ENCODE measurements at places on chromosomes 16 and 17. TPM values are rescaled to one million over a fixed set of nuclear protein-coding genes. Genes with fewer than 3 reads are reported as not detected.

- DNase-seq = peak; percentile 59
Observed at GRCh38 chr17:82188001-82188961, 24.4 kb downstream of the CCDC57 start.

- DNase-seq = no peak
Observed at GRCh38 chr17:72350073-72350472, 229.3 kb downstream of the SOX9 start.

GRCh38 chr16:19389246-19389645 is 28.4 kb upstream of the TMC5 start:
- peak; percentile 67 for DNase-seq

- DNase-seq = no peak
Observed at GRCh38 chr17:46976626-46977270, 2.3 kb downstream of the RPRML start.

DNA sequence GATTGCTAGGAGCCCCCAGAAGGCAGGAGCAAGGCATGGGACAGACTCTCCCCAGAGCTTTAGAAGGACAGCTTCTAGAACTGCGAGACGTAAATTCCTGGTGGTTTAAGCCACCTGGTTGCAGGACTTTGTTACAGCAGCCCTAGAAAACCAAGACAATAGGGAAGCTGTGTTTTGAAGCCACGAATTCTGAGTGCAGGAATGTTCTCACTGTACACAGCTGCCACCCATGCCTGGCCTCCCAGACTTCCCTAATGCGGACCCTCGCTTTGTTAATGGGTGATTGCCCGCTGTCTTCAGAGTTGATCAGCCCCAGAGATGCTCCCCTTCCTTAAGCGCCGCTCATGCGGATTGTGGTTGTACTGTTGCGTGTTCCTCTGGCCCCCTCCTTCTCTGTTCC is 177.1 kb downstream of the MSI2 start:
- no peak for DNase-seq

DNA sequence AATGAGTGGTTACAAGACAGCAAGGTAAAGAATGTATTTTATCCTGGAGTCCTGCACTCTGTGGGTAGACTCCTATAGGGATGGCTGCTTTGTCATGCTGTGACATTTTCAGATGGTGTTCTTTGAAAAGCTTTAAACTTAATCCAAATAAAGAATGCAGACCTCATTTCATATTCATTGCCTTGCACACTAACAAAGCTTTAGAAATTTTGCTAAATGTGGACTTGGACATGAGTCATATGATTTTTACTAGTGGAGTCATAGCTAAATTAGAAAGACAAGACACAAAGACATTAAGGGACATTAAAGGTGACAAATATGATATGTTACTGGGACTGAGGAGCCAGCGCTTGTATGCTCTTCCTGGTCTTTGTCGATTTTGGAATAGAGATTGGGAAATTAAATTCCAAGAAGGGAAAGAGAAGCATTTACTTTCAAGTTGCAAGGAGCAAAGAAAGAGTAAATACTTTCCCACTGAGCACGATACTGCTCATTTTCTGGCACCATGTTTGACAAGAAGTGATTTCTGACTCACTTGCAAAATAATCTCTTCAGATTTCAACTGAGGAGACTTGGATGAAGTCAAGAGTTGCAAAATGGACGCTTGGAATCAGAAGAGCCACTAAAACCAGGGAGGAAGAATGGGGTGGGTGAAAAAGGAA is 152.9 kb upstream of the MYOCD start:
- DNase-seq = no peak

GRCh38 chr16:86387468-86388440 is 122.6 kb upstream of the FOXF1 start:
- no peak for DNase-seq

GRCh38 chr17:65292430-65292829 is 155.3 kb downstream of the RGS9 start:
- DNase-seq = no peak

DNA sequence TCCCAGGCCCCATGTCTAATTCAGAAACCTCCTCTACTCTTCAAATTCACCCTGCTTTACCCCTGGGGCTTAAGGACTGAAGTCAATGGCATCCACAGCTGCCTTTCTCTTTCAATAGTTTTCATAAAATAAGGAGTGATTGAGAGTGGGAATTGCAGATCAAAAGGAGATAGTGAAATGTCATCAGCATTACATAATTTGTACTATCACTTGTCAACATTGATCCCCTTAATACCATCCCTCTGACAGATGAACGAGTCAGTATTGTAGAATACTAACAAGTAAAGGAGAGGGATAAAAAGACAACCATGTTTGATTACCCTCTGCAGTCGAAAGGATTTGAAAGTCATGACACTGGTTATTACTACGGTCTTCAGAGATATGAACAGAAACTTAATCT is 212.4 kb downstream of the TMEM114 start:
- DNase-seq = no peak

DNA sequence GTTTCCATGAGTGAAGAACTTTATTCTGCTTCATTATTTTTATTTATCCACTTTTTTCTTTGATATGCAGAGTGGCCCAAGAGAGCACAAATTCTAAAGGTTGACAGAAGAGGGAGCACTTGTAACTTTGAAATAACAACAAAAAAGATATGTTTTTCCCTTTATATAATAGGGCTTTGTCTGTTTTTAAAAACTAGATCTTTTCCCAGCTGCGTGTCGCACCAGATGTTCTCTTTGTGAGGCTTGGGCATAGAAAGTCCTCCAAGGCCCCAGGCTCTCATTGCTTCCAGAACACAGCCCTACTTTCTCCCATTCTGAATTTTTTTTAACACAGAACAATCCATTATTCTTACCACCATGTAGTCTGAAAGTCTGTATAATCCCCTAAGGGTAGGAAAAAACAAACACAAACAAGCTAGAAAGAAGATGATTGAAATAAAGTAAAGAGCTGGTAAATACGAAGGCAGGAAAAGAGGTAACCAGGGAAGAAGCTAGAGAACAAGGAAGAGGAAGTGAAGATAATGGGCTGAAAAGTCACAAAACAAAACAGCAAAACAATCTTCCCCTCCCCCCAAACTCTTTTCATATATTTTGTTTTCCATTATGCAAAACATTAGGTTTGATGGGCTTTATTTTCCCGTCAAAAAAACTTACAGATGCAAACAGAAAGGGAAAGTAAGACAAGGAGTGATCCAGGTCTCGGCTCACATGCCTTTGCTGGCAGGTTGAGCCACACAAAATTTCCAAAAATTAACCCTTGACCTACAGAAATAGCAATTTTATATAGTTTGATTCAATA is 160.4 kb downstream of the ABCA8 start:
- DNase-seq = no peak

DNA sequence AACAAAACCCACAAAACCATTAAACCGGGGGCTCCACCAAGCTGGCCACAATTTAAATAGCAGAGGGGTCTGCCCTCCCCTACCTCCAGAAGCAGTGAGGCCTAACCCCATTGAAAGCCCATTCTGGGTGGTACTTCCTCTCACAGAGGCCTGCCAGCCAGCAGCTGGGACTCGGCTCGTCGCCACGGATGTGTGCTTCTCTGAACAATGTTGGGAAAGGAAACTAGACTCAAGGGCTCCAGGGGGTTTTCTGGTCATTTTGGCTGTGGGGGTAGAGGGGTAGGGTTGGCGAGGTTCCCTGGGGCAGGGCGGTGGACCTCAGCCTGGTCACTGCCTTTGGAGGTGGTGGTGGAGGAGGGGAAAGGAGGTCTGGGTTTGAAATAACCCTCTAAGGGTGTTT is 4.7 kb upstream of the PLCG2 start:
- DNase-seq = no peak

DNA sequence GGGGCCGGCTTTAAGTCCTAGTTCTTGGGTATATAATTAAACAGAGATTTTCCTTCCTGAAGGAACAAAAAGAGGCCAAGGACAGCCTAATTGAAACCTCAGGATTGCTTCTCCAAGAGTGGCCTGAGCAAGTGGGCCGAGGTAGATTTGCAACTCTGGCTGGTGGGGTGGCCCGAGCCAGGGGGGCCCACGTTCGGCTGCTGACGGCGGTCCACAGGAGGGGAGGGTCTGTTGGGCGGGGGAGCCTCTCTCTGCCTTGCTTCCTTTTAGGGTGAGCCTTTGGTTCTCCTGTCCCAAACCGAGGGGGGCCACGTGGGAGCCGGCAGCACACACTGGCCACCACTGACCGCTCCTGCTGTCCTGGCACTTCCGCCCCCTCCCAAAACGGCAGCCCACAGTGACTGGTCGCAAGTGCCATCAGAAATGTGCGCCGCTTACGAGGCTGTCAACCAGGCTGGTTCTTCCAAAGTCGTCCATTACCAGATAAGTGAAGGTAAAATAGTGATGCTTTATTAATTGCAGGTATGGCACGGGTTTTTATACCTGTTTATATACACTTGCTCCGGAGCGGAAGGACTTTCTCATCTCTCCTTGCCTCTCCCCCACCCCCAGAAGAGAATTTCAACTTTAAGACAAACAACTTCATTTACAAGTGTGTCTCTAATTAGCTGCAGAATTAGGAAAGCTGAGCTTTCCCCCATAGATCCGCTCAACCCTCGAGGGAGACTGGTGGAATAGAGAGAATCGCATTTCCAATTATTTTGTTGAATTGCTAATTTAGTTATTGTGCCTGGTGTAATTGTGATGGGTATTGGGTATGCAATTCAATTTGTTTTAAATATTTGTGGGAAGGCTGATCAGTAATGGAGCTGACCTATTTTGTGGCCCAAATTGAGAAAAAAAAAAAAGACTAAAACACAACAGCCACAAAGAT is 117.8 kb downstream of the AATF start:
- no peak for DNase-seq

GRCh38 chr16:50267151-50267631 is 840 bp downstream of the ADCY7 start:
- no peak for DNase-seq

- DNase-seq = no peak
Observed at GRCh38 chr16:30900588-30900987, 4.2 kb downstream of the CTF1 start.

DNA sequence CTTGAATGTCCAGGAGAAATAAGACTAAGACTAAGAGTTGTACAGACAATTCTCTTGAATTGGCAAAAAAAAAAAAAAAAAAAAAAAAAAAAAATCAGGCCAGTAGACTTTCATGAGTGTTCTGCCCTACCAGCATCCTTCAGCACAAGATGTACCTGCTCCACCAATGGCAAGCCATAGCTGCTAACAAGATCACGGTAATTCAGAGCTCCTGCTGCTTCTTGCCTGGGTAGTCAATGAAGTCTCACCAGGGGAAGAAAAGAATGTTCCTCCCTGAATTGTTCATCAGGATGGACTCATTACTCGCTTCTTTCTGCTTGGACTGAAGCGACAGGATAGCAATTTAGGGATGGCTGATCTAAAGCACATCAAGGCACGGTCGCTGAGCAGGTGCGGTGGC is 31.1 kb upstream of the APOH start:
- DNase-seq = no peak

DNA sequence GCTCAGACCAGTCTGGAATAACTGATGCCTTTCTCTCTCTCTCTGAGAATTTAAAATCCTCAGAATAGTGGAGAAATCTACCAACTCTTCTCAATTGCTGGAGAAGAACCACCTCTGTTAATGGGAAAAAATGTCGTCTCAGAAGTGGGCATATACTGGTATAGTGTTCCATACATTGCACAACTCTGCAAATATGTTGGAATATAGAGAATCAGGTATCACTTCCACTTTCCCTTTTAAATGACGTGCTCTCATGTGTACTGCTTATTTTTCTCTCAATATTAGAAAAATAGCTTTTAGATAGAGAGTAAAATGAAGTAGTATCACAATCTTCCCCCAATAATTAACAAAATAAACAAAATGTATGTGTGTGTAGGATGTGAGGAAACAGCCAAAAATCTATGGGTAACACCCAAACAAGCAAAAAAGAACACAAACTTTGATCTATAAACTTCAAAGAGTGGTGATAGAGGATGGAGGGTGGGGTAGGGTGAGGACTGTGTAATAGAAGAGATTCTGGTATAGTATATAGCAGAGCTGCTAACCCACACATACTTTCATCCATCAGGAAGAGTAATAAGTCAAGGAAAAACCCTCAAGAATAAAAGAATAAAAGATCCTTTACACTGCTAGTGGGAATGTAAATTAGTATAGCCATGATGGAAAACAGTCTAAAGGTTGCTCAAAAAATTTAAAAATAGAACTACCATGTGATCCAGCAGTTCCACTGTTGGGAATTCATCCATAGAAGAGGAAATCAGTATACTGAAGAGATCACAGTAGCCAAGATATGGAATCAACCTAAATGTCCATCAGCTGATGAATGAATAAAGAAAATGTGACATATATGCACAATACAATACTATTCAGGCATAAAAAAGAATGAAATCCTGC is 46.9 kb downstream of the NFATC3 start:
- DNase-seq = no peak

DNA sequence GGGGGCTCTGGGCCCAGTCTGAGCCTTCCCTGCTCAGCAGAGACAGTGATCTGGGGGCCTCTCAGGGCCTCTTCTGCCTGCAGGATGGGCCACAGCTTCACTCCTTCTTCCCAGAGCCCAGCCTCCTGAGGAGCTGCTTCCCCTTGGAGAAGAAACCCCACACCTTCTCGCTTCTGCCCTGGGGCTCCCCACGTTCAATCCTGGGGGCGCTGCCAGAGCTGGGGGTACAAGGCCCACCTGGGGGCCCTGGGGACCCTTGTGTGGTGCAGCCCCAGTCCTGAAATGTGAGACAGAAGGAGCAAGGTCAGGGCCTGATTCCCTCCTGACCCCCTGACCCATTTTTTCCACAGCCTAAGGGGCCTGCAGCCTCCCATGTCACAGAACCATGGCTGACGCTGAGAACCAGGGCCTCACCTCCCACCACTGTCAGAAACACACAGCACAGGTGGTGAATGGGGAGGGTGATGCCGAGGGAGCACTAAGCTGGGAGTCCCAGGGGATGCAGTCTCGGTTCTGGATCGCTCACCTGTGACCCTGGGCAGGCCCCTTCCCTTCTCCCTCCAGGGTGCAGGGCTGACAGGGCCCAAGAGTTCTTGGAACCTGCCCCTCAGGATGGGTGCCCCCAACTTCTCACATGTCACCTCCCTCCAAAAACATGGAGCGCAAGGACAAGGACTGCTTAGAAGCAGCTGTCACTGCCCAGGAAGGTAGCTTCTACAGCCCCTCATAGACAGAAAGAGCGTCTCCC is 21.6 kb upstream of the MPO start:
- DNase-seq = peak; percentile 5

GRCh38 chr17:57521606-57522005 is 223.5 kb downstream of the CCDC182 start:
- no peak for DNase-seq

DNA sequence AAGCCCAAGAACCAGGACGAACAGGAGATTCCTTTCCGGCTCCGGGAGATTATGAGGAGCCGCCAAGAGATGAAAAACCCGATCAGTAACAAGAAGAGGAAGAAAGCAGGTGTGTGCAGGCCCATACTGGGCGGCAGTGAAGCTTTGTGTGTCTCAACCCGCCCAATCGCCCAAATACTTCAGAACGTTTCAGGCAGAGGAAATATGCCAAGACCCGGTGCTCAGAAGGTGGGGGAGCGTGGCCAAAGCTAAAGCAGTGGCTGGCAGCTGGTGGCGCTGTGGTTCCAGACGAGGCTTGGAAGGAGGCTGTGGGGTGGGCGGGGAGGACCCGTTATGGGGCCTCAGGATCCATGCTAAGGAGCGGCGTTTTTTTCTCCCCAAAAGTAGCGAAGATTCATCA is 1.2 kb downstream of the CCDC137 start:
- no peak for DNase-seq

OTOA gene
- 0.46 TPM for total RNA-seq

MMP2 gene
- total RNA-seq = 264 TPM

TBC1D16 gene
- 38.4 TPM for total RNA-seq

TNFRSF17 gene
- total RNA-seq = 0.46 TPM

TMEM114 gene
- not detected for total RNA-seq

HEATR3 gene
- 17.7 TPM for total RNA-seq

GCGR gene
- 0.20 TPM for total RNA-seq

NR1D1 gene
- total RNA-seq = 34.7 TPM

SLC52A1 gene
- total RNA-seq = not detected
